Activated T-helper 1 cell treated with anti-CD3 and anti-CD28 coated beads, Interleukin-12 subunit alpha, Interleukin-12 subunit beta, Interleukin-2, Interleukin-4 antibody, amounts not matched to agents 30 ng/mL and 10 ng/mL and 1 ng/mL, durations not matched to agents 14 hours and 24 hours and 36 hours (primary cell): ENCODE measurements at places on chromosomes 4 and X.

DNA sequence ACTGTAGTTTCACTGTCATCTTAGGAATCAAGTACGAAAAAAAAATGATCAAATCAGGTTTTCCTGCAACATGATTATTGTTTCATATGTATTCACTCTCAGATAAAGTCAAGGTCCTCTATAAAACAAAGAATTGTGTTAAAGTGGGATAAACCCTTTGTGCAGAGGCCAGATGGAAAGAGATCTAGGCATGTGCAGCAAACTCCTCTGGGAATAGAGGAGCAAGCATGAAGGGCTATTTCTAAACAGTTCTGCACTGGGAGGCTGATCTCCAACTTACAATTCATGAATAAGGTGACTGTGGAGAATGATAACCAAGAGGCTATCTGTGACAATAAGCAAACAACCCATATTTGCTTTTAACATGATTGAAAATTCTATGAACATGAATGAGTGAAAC lies 2.4 kb upstream of the WDFY3 start:
- DNase-seq: no peak

- DNase-seq: no peak
Observed at GRCh38 chrX:124268099-124268498, 64.4 kb upstream of the TEX13D start.

DNA sequence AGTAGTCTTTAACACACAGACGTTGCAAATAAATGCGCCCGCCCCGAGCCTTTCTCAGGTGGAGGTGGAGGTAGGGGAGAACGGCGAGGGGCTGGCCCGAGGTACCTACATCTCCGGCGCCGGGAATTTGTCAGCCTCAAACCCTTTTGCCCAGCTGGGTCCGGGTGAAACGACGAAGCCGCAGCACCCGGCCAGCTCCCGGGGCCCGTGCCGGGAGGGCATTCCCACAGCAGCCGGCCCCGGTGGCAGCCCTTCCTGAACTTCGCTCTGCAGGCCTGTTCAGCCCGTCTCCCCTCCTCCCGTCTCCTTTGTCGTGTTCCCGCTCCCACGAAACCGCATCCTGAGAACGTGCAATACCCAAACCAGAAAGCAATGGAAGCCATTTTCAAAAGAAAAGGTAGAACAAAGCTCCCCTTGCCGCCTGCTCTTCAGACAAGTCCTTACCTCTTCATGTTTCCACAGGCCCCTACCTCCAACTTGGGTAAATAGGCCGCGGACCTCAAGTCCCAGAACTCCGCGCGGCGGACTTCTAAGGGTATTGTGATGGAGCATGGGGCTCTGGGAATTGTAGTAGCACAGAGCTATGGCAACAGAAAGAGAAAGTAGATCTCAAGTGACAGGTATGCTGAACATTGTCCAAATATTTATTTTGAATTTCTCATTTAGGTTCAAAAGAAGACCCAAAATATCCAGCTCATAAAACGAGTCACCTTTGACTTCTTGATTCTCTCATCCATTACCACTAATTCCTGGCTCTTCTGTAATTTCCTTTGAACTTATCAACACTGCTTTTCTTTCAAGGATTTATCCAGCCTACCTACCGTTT lies at the start of gene RBM41:
TSS of gene RBM41 (minus strand) at position 501 of the 826 bp plus-strand sequence. CDS start at position 452, 49 bp downstream.
- peak; percentile 64 for DNase-seq

GRCh38 chr4:71187404-71188155 lies 151.2 kb upstream of the SLC4A4 start:
- DNase-seq: no peak

GRCh38 chr4:97370568-97370967 lies 772.7 kb downstream of the STPG2 start:
- DNase-seq: no peak

DNA sequence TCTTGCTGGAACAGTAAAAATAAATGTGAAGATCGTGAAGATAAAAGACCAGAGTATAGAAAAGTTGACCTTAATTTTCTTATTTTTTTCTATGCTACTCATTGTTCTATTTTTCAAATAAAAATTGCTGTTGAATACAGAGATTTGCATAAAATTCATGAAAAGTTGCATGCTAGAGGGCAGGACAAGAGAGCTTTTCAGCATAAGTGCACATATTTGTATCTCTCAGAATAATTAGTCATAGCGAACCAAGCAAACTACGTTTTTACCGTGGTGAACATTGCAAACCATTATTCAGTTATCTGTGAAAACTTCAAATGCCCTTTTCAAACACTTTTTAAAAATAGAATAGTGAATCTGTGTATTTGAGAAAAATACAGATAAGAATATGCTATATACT lies 26.4 kb upstream of the AFF2 start:
- no peak for DNase-seq

GRCh38 chr4:183059797-183060196 lies 39.3 kb upstream of the WWC2 start:
- DNase-seq: no peak

DNA sequence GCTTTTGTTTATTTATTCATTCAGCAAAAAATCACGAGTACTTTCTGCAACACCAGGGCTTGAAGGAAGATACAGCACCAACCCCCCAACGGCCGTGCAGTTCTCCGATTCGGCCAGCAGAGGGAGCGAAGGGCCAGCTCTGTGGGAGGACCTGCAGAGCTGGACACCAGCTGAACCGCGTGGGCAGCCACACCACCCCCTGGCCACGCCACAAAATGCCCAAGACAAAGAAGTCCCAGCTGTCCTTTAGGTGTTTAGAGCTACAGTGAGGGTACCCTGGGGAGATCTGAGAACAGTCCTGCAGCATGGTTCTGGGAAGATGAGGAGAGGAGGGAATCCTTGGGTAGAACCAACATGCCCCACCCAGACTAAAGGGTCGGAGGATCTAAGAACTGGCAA lies 83.1 kb downstream of the RELL1 start:
- peak; percentile 59 for DNase-seq

GRCh38 chr4:30068234-30068633 lies 651.9 kb upstream of the PCDH7 start:
- DNase-seq: no peak

GRCh38 chr4:32087211-32087610 lies 1367.0 kb downstream of the PCDH7 start:
- DNase-seq: no peak

- no peak for DNase-seq
Observed at GRCh38 chr4:129899849-129900248, 803.9 kb downstream of the C4orf33 start.

DNA sequence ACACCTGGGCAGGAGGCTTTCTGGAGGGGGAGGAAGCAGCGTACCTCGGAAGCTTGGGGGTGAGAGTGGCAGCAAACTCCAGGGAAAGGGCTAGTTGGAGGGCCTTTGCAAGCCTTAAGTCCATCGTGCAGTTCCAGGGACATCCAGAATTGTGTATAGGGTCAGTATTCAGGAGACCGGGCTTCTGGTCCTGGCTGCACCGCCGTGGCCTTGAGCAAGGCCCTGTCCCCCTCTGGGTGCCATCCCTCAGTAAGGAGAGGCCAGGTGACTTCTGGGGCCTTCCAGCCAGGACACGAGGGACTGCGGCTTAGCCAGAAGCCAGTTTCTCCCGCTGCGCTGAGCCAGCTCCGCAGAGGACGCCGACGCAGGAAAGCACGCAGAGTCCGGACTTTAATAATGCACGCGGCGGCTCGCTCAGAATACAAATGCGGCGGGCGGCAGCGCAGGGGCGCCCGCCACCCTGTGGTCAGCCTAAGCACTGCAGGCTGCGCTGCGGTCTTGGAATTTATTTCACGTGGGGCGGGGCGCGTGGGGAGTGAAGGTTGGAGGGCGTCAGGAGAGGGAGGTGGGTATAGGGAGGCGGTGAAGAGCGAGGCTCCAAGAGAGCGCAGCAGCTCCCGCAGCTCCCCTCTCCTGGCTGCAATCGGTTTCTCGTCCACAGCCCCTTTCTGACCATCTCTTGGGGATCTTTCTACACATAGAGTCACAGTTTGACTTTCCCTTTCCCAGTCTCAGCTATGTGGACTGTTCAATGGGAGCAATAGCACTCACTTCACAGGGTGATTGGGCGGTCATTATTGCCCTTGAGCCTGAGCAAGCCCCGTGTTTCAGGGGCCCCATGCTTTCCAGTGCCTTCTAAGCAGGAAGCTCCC lies 94.1 kb upstream of the GPR50 start:
- peak; percentile 15 for DNase-seq

- no peak for DNase-seq
Observed at GRCh38 chr4:4968161-4968725, 51.0 kb downstream of the CYTL1 start.

DNA sequence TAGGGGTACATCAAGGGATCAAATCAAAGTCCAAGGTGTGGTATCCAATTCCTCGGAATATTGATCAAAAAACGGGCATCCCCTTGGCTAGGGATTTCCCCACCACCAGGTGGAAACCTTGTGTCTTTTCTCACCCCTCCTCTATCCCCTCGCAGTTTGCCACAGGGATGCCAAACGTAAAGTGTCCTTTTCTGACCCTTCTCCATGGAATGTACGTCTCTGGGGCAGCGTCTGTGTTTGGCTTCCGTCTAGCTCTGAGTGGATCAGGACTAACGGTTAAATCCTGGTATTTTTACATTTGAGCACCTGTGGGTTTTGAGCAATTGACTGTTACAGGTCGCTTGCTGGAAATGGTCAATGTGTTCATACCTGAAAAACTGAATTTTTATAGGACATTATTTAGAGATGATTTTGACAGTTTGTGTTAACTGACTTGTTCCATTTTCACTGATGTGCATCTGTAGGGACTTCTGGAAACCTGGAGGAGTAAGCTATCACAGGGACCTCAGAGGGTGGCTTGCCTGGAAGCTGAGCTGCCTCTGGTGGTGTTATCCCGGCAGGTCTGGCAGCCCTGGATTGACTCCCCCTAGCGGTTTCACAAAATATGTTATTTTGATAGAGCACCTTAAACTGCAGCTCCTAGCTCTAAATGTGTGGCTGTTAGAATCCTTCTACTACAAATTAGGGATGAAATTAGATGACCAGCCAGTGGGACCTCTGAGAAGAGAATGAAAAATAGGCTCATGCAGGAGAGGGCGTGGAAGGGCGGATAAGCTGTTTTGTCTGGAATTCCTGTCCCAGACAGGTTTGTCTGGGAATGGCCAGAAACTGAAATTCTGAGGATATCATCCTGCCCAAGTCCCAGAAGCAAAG lies 8.8 kb upstream of the MGST2 start:
- peak; percentile 42 for DNase-seq

GRCh38 chrX:63747331-63747730 lies 37.7 kb downstream of the ARHGEF9 start:
- DNase-seq: no peak

DNA sequence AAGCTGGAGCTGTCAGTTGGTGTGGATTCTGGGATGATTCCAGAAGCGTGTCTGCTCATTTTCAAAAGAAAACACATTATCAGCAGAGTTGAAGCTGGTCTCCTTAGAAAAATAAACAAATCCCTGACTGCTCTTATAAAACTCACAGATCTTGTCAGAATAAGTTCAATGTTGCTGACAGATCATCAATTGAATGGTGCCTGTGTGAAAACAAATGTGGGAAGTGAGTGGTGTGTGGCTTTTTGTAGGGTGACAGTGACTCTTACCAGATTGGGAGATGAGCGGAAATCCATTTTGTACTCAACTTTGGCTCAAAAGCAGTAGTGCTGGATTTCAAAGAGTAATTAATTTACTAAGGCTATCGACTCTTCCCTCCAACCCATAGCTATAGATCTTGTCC lies 807.8 kb downstream of the RAPGEF2 start:
- no peak for DNase-seq

DNA sequence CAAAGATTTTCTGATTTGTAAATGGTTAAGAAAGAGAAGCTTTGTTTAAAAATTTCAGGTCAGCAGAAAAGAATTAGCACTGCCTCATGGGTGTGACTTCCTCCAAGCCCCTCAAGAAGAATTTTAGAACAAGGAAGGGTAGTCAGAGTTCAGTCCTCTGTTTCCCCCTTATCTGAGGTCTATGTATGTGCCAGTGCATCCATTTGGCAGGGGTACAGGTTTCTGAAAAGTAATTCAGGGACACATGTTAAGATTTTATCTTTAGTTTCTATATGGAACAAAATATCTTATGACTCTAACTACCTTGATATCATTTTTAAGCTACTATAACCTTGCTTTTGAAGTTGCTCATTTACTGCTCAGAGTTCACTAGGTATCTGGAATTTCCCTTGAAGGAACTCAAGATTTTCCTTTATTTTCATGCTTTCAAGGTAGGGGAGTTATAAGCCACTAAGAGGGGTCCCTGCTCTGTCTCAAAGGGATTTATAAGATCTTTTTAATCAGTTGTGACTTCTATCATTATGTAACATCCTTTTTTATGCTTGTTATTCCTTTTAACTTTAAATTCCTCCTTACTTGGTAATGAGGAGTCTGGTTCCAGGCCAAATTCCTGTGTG lies 24.4 kb upstream of the PLK4 start:
- no peak for DNase-seq

DNA sequence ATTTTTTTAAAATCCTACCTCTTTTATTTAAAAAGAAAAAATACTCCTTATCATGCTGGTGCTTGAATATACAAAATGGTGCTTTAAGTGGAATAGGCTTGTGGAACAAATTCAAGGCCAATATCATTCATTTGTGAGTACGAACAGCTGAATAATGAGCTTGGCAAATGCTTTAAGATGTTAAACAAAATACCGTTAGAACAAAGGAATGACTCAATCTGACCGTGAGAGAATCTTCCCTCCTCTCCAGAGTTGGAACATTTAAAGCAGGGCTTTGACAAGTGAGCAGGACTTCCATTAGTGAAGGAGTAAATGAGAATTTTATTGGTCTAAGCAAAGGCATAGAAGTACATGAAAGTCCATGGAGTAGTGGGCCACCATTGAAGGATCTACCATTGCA lies 74.5 kb downstream of the DCLK2 start:
- DNase-seq: no peak
